COR-L47 (cell line): ENCODE measurements at places on chromosomes 5 and 9.

GRCh38 chr5:170152767-170153166, 47.1 kb downstream of the FOXI1 start:
- DNase-seq, result no peak

GRCh38 chr9:650362-650761, 191.1 kb upstream of the DMRT1 start:
- DNase-seq, result no peak

- DNase-seq, result no peak
These were observed 63.6 kb downstream of the PALM2AKAP2 start for GRCh38 chr9:109843641-109844040.

GRCh38 chr5:140977003-140977402, 10.7 kb downstream of the PCDHAC2 start:
- no peak for DNase-seq

DNA sequence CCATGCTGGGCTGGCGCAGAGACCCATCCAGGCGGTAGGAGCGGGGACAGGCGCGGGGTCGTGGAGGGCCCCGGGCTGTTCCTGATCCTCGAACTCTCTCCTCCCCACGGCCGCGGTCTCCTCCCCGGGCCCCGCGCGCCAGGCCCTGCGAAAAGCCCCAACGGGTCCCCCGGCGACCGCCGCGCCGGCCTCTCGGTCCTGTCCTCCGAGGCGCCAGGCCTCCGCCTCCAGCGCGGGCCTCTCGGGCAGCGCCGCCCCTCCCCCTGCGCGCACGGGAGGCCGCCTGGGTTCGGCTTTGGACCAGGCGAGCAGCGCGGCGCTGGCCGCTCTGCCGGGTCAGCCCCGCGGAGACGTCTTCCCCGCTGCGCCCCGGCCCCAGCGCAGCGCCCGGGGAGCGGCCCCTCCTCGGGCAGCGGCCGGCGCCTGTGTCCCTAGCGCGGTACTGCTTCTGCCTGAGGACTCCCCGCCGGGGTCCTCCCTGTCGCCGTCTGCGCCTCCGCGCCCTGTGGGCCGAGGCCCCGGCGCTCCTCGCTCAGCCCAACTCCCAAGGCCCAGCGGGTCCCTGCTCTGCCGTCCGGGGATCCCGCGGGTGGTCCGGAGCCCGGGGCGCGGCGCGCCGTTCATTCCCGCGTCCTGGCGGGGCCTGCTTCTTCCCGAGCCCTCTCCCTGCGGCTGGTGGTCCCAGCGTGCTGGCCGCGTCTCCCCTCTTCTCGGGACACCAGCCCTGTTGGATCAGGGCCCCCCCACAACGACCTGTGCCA, 13.4 kb downstream of the COL23A1 start:
- DNase-seq, result no peak

- DNase-seq, result no peak
These were observed 502.0 kb upstream of the KLF4 start for GRCh38 chr9:107991581-107991980.

- DNase-seq, result no peak
These were observed 37.6 kb upstream of the STX17 start for GRCh38 chr9:99868845-99869244.

- DNase-seq, result no peak
These were observed 61.7 kb downstream of the KLF9 start for GRCh38 chr9:70352802-70353201.

- no peak for DNase-seq
These were observed 42.4 kb downstream of the ZNF608 start for GRCh38 chr5:124703995-124704394.

DNA sequence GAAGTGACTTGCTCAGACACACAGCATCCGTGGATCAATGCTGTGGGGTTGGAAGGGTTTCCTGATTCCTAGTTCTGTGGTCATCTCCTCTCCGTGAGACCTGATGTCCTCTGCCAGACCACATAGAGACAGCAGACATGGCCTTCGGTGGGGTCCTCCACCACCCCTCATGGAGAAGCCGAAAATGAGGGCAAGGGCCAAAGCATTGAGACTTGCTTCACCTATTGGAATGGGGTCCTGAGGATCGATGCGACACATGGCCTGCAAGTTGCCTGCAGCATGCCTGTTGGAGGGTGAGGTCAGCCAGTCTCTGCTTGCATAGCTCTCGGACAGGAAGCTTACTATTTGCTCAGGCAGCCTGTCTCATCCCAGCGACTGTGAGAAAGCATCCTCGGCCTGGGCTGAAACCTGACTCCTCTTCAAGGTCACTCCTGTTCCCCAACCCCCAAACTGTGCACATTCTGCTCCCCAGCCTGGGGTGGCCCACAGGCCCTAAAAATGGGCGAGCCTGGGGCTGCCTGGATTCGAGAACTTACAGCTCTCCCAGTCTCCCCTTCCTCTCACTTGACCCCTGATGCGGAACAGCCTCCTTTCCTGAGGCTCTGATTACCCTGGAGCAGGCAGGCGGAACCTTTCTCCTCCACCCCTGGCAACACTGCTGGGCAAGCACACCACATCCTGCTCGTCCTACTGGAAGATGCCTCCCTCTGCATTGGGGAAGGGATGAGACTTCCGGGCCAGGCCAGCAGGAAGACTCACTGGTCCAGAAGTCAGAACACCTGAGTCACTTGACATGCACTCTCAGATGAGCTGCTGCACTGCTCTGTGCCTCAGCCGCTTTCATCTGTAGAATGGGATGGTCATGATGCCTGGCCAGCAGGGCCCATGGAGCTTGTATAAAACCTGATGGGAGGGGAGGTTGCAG, 186.9 kb downstream of the RGS3 start:
- DNase-seq, result no peak

GRCh38 chr9:72464857-72465592, 56.4 kb upstream of the TMC1 start:
- DNase-seq, result no peak
